Hematopoietic multipotent progenitor cell treated with erythropoietin and hydrocortisone succinate and interleukin-3 and kit ligand, for 17 days (in vitro differentiated cells): ENCODE measurements at places on chromosomes 4 and X.

DNA sequence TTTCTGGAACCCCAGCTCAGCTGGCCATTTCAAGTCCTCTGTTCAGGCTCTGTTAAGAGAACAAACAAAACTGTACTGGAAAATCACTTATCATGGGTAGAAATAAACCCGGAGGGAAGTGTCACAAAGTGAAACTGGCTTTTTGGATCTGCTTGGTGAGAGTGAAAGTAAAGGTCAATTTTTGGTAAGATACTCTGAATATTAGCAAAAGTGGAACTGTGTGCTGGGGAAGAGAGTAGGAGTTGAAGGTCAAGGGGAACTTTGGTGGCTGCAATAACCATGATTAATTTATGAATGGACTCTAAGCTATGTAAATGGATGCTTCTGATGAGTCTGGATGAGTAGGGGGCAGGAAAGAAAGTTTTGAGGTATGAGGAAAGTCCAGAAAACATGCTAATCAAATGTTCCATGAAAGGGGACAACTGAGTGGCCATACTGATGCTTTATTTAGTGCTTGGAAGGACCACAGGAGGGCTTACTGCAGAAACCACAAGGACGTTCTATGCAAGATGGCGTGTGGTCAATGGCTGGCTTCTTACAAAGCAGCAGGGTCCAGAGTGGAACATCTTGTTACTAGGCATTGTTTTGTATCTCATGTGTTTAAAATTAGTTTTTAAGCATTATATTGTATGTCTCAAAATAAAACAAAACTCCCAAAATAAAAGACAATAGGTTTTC is 36.8 kb upstream of the TNIP3 start:
- DNase-seq = no peak

DNA sequence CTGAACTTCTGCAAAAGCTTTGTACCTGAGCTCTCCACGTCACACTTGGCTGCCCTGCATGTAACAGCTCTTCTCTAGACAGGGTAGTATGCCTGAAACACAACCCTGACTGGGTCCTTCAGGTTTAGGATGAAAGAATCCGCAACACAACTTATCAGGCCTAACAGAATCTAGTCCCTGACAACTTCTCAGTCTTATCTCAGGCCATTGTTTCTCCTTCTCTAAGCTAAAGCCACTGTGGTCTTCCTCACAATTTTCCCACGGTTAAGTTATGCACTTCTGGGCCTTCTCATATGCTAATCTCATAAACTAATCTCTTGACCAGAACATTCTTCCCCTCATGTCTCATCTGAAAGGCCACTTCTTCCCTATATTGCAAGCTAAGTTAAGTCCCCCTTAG is 10.8 kb upstream of the TMPRSS11B start:
- DNase-seq = no peak

- no peak for DNase-seq
Measured at GRCh38 chrX:134685668-134686067, 27.4 kb upstream of the PLAC1 start.

DNA sequence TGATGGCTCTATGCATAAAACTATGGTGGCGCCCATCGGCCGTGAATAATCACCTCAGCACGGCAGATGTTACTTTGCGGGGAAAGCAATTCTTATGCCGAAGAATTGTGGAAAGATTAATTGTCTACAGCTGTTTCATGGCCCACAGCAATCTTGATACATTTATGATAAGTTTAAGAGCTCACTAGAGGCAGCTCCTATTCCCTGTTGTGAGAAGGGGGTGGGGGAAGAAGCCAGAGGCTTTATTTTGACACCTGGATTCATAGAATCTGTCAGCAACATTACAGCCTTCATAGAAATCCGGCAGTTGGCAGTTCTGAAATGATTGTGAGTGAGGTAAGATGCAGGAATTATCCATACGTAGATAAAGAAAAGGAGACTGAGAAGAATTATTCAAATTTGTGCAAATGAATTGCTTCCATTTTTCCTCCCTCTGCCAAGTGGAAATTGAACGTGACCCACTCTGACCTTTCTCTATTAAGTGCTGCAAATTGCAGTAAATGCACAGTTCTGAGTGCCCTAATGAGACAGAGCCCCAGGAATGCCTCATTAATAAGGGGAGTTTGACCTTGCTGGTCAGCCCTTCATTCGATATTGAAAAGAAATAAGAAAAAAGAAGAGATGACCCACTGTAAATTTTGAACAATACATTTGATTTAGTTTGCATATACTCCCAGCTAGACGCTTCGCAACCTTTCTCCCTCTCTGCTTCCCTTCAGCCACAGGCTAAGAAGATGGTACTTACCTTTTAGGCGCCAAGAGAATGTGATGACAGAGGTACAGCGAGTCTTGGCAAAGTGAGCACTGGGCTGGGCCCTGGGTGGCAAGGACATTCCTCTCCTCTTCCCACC is 188.8 kb downstream of the GPAT3 start:
- no peak for DNase-seq

- DNase-seq = no peak
Measured at GRCh38 chrX:96721354-96721753, 36.7 kb downstream of the DIAPH2 start.

DNA sequence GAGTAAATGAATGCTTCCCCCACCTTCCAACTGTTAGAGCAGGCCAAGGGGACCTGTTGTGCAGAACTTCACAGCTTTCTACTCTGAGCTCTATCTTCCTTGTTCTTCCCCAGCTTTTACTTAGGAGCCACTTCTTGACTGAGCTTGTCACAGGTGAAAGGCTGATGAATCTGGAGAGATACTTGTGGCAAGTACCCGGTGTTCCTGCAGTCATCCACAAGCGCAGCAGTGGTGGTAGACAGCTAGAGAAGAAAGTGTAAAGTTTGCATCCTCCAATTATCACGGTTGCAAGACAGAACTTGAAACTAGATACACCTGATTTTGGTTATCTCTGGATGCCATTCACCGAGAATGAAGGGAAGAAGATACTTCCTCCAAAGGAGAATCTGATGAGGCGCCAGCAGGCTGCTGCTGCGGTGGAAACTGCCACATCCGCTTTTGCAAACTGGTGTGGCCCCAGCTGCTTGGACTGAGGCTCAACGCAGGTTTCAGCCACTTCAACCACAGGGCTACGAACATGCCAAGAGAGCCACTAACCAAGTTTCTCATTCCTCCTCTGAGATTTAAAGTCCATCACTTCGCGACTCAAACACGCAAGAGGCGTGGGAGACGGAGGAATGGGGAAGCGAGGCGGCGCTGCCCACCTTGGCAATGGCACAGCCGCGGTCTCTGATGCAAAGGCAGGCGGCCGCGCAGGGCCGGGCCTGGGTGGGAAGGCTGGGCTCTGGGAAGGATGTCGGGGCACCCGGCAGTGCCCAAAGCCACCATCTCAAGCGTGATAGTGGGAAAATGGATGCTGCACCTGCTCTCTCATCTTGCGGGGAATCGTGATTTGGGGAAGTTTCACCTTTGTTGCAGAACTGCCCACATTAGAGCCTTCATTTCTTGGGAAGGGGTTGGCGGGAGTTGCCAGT is 1.3 kb upstream of the FHIP1A start:
- no peak for DNase-seq

DNA sequence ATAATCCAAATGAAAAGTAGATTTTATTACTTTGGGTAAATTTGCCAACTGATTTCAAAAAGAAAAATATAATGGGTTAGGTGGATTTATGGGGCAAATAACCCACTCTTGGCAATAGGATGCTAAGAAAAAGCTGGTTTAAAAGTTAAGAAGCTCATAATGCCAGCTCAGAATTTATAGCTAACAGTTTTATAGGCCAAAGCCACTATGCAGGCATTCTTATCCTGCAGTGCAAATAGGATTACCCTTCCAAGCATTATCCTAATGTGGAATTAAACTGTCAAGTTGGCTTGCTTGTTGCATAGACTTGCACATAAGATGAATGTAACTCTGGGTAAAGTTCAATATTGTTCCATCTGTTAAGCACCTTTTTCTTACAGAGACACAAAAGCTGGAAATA is 703.0 kb downstream of the PCDH18 start:
- DNase-seq = no peak

DNA sequence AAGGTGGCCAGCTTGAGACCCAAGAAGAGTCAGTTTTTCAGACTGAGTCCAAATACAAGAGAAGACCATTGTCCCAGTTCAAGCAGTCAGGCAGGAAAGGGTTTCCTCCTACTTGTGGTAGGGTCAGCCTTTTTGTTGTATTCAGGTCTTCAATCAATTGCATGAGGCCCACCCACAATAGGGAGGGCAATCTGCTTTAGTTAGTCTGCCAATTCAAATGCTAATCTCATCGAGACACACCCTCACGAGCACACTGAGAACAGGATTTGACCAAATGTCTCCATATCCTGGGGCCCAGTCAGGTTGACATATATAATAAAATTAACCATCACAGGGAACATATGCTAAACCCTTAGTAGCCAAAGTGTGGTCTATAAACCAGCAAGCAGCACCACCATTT is 75.3 kb upstream of the FRMPD3 start:
- no peak for DNase-seq

DNA sequence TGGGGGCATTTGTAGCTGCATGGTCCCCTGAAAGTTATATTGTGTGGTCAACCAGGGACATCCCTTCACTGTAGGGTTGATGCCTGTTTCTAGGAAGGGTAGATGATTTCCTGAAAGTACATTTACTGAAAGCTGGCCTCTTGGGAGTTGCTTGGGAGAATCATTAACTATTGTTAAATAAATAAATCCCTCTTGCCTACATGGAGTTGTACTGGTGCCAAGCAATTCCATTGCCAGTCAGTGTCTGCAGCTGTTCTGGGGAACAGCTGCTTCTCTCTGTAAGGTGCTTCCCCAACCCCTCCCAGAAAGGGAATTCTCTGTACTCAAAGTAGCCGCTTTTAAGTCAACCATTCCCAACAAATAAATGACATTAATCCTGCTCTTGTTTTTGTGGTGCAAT is 51.1 kb downstream of the C4orf51 start:
- DNase-seq = no peak

- DNase-seq = no peak
Measured at GRCh38 chrX:38961936-38962335, 160.7 kb downstream of the MID1IP1 start.

DNA sequence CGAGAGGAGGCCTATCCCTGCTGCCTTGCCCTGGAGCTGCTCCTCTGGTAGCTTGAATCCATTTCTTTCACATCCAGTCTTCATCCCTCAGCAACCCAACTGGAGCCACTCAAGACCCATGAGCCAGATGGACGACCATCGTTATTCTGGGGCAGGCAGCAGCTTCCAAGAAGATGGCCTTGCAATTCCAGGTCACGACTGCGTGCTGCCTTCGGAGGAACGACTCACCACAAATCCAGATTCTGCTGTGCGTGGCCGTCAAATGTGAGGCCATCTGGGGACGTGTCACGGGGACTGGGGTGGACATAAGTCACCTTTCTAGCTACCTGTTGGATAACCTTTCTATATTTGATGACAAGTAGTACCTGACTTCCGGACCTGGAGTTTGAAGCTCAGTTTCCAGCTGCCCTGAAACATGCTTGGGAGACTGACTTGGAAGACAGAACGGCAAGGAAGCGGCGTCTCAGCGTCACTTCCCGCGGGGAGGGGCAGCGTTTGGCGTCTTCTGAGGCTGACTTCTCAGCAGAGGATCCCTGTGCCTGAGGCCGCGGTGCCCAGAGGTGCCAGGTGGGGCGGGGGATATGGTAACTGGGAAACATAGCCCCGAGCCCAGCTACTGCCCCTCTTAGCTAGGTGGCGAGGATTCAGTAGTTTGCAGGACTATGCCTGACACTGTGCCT is 11.7 kb upstream of the TMEM271 start:
- no peak for DNase-seq

- DNase-seq = peak; percentile 11
Measured at GRCh38 chr4:88821522-88821921, 123.9 kb upstream of the NAP1L5 start.

DNA sequence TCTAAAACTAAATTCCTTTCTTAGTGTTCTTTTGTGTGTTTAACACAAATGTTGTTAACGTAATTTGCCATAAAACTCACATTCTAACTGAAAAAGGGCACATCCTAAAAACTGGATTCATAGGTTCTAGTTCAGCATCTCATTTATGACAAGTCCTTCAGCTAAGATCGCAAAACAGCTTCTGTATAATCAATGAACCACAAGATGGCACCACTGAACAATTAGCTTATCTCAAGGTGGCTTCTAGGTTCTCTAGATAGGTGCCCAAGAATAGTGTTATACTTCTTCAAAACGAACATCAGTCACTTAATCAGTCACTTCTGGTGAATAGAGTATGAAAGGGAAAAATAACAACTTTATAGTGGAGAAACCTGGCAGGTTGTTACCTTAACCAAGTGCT is 54.3 kb downstream of the NRK start:
- no peak for DNase-seq

- no peak for DNase-seq
Measured at GRCh38 chrX:17736478-17736855, 826 bp upstream of the SCML1 start.

DNA sequence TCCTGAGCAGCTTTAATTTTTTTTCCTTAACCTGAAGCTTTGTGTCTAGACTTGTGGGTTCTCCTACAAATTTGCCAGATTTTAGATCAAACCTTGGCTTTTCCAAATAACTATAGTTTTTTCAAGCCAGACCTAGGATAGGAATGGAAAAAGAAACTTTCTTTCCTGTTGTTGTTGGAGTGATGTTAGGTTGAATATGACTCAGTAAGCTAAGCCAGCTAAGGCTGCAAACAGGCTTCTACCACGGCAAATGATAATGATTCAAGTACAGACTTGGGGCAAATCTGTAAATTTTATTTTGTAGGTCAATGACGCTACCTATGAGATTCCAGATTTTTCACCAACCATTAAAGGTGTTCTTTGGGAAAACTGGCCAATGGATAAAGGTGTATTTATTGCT is 45.6 kb downstream of the WDR19 start:
- DNase-seq = no peak

DNA sequence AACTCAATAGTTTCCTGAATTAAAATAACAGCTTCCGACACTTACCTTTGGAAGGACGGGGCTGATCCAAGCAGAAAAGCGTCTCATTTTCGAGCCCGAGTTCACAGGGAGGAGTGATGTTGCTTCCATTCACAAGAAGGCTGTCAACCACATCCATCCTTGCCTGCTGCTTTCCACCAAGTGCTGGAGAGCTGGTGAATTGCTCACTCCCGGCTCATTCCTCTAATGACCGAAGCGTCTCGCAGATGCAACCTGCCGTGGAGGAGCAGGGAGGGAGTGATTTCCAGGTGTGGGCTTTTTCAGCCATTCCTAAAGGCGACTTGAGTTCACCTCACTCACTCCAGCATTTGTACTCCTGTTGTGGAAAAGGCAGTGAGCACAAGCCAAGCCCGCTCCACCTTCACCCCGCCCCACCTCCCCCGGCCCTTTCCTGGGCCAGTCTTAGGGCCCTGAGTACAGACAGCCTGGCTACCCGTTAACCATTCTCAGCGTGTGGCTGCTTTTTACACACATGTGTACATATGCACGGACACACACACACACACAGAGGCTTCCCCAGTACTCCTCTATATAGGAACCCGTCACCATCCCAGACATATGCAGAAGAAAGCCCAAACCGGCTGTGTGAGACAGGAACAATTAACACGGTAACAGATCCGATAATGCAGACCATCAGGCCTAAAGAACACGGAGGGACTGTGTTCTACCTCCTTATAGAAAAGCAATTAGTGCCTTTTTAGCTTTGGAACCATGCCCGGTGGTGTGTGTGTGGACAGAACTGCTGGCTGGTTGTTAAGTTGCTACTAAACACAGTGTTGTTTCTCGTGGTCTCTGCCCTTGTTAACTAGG is at the start of gene CCKAR:
Gene CCKAR (minus strand): TSS at position 374 of the 849 bp plus-strand sequence. CDS start 217 bp downstream, at position 157.
- no peak for DNase-seq
